ENCODE measurements at places on chromosomes 5 and 9.

GRCh38 chr5:179801304-179802206 lies 5.1 kb downstream of the MGAT4B start:
- no peak for DNase-seq

- DNase-seq, result no peak
Measured at GRCh38 chr5:141941307-141941706, 16.7 kb downstream of the PCDH12 start.

GRCh38 chr5:88827997-88828396 lies 55.0 kb downstream of the MEF2C start:
- no peak for DNase-seq

GRCh38 chr5:30871196-30871595 lies 322.3 kb upstream of the CDH6 start:
- DNase-seq, result no peak

GRCh38 chr9:69168709-69169217 lies 5.3 kb upstream of the TJP2 start:
- peak; percentile 28 for DNase-seq

DNA sequence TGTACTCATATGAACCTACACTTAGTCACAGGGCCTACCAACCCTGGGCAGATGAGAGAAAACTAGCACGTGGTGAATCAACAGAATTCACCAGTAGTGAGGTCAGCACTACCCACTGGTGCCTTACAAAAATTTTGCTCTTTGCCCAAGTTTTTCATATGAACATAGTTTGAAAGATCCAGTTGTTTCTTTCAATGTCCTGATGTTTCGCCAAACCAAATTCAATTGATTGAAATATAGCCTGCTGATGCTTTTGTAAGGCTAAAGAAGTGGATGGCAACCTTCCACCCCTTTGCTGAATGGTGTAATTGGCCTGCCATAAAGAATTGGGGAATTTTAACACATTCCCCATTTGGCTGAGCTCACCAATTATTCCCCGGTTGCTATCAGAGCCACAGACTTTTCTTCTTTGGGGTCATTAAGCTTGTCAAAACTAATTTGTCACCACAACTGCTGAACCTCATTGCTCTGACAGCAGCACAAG lies 339.2 kb downstream of the GLIS3 start:
- DNase-seq, result no peak

GRCh38 chr5:137113939-137114338 lies 385.2 kb downstream of the SPOCK1 start:
- no peak for DNase-seq

DNA sequence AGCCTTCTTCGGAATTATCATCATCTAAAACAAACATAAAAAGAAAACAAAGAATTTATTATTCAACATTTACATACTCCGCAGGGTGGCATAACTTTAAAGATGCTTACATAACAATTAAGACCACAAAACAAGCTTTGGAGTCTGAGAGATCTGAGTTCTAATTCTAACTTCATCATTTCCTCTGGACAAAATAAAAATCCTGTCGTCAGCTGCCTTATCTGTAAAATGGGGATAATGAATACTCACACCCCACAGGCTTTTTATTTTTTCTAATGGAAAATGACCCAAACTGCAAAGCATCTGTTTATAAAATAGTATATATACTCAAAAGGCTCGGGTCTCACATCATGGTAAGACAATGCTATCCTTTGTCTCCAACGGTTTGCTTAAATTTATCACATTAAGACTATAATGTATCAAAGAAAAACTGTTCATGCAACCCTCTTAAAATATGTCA lies 4.3 kb downstream of the ARRDC3 start:
- DNase-seq, result no peak

- DNase-seq, result no peak
Measured at GRCh38 chr9:21281275-21281674, 23.8 kb downstream of the IFNA5 start.

DNA sequence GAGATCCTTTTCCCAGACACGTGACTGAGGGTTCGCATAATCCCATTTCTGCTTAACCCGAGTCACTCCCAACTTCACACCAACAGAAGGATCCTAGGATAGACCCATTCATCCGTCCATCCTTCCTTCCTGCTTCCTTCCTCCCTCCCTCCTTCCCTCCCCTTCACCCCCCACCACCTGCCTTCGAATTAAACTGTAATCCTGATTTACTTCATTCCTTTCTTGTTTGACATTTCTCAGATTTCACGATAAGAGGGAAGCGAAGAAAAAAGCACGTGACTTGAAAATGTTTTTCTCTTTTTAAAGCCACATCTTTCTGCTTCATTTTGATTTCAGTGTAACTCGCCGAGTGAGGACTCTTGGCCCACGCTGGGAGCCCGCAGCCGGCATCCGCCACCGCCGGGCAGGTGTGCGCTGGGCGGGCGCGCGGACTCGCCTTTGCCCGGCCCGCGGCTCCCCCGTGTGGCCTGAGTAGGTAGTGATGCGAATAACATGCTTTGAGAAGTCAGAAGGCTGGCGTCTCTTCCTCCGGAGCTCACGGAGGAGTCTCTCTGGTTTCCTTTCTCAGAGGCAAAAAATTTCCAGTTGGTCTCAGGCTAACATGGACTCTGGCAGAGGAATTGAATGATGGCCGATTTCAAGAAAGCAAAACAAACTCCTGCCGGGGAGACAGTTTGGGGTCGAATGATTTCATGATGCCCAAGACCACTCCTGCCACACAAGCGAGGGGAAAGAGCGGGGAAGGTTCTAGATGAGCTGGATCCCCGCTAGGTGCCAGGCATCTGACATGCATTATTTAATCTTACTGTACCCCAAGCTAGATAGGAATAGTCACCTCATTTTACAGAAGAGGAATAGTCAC lies 117.7 kb downstream of the SLC12A2 start:
- DNase-seq, result peak; percentile 68

DNA sequence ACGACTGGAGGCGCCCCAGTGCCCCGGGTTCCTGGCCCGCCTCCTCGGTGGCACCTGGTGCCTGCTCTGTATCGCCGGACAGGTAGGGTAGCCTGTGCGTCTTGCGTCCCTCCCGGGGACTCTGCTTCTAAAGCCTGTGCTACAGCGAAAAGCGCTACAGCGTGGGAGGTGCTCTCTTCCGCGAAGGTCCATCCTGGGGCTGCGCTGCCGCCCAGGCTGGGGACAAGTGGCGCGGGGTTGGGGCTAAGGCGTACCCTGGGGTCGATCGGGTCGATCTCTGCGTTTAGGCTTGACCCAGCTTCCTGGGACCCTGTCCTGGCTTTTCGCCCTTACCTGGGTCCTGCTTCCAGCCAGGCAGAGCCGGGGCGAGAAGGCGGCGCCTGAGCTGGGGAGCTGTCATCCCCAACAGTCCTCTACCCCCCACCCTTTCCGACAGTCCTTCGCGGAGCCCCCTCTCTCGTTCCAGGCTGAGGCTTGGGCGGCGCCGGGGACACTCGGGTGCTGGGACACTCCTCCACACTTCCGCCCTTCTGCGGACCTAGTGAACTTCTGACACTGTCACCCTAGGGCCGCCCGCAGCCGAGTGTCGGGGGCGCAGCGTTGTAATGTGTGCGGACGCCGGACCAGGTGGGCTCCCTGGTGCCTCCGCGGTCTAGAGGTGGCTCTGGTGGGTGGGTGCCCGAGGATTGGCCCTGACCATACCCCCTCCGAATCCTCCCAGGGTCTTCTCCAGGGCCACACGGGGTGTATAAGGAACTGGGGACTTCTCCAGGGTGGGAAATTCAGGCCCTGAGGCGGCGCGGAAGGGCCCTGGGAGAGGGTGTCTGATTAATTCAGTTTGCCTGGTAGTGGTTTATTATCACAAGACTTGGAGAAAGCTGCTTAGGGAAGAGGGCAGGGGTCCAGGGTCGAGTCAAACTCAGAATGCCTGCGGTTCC lies 328.2 kb downstream of the SH3GL2 start:
- DNase-seq, result no peak

DNA sequence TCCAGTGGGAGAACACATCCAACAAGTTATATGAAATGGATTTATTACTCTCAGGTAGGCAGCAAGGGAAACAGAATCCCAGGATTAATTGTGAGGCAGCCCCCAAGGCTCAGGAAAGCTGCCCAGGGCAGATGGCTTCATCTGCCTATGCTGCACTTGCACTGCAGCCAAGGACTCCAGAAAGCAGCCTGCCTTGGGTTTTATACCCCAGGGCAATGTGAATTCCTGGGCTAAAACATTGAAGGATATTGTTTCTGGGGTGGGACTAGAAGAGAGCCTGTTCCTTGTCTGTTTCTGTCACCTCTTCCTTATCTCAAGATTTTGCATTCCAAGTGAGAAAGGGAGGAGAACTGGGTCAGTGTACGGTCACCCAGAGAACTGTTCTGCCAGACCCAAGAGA lies 8.8 kb upstream of the CCL27 start:
- no peak for DNase-seq

- no peak for DNase-seq
Measured at GRCh38 chr9:93220627-93221026, 36.7 kb downstream of the WNK2 start.

- no peak for DNase-seq
Measured at GRCh38 chr5:64145216-64145895, 20.3 kb upstream of the RNF180 start.
